ENCODE measurements at places on chromosomes 12 and 14.

DNA sequence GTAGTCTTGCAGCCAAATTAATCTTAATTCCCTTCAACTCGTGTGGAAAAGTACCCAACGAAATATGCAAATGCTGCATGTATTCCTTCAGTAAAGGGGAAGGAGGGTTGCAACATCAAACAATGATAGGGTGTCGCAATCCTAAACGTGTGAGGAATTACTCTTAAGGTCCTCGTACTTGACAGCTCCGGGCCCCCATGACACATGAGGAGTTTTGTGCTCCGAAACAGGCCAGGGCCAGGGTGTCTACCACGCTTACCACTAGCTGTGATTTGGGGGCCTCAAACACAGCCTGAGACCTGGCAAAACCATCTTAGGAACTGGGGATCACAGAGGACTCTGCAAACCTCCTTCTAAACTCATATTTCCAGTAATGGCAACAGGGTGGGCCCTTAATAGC, 20.4 kb downstream of the FOS start:
- DNase-seq, result peak; percentile 63

GRCh38 chr12:96034621-96035282, 635 bp downstream of the LTA4H start:
- peak; percentile 32 for DNase-seq

DNA sequence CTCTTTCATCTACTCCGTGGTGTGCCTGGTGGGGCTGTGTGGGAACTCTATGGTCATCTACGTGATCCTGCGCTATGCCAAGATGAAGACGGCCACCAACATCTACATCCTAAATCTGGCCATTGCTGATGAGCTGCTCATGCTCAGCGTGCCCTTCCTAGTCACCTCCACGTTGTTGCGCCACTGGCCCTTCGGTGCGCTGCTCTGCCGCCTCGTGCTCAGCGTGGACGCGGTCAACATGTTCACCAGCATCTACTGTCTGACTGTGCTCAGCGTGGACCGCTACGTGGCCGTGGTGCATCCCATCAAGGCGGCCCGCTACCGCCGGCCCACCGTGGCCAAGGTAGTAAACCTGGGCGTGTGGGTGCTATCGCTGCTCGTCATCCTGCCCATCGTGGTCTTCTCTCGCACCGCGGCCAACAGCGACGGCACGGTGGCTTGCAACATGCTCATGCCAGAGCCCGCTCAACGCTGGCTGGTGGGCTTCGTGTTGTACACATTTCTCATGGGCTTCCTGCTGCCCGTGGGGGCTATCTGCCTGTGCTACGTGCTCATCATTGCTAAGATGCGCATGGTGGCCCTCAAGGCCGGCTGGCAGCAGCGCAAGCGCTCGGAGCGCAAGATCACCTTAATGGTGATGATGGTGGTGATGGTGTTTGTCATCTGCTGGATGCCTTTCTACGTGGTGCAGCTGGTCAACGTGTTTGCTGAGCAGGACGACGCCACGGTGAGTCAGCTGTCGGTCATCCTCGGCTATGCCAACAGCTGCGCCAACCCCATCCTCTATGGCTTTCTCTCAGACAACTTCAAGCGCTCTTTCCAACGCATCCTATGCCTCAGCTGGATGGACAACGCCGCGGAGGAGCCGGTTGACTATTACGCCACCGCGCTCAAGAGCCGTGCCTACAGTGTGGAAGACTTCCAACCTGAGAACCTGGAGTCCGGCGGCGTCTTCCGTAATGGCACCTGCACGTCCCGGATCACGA, 2.2 kb downstream of the SSTR1 start:
- DNase-seq, result peak; percentile 5

DNA sequence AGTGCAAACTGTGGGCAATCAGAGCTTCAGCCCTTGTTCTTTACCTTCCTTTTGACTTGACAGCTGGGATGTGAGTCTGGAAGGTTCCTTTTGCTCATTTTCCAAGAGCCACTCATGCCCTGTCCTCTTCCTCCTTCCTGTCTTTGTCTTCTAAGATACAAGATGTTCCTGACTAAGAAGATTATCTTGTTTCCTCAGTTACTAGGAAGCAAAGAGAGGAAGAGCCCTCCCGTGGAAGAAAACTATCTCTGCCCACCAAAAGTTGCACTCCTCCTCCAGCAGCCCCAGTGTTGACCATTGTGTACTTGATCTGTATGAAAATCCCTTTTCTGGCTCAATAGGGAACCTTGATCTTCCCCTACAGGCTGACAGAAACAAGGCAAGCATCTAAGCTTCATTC, 138.0 kb downstream of the C12orf75 start:
- DNase-seq, result no peak

DNA sequence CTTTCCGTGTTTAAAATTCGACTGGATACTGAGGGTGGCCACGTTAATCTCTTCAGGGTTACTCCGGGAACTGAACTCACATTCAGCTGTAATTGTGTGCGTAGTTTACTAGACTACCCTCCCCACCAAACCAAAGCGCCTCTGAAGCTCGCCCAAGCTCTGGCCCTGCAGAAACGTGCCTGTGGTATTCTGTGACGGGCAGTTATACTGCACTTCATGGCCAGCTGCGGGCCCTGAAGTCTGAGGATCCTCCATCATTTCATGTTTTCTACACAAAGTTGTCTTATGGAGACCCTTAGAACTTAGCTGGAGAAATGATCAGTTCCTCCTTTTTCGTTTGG, 688 bp downstream of the ZNF26 start:
- DNase-seq, result no peak

- no peak for DNase-seq
Measured at GRCh38 chr14:75018694-75019093, 16.0 kb downstream of the EIF2B2 start.

- no peak for DNase-seq
Measured at GRCh38 chr14:38485026-38485425, 229.1 kb upstream of the CLEC14A start.

GRCh38 chr12:128554546-128555304, 269.0 kb downstream of the SLC15A4 start:
- no peak for DNase-seq

- no peak for DNase-seq
Measured at GRCh38 chr12:127179176-127179575, 1087.8 kb upstream of the TMEM132C start.

DNA sequence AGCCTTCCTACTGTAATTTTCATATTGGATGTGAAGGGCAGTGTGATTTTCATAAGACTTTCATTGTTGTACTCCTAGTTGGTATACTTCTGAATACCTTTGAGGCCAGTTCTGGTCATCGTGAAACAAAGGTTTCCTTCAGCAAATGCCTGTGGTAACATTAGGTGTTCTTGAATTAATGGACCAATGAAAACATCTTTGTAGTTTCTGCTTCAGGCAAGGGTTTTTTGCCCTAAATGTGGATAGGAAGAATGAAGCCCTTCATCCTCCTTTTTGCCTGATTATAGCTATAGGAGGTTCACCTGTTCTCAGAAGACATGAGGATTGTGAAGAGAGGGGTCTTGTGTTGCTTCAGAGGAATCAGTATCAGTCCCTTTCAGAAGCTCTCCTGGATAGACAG, 60.7 kb downstream of the PTPN11 start:
- DNase-seq, result no peak
